GM23338 (cell line): ENCODE measurements at places on chromosomes 11 and 22.

DNA sequence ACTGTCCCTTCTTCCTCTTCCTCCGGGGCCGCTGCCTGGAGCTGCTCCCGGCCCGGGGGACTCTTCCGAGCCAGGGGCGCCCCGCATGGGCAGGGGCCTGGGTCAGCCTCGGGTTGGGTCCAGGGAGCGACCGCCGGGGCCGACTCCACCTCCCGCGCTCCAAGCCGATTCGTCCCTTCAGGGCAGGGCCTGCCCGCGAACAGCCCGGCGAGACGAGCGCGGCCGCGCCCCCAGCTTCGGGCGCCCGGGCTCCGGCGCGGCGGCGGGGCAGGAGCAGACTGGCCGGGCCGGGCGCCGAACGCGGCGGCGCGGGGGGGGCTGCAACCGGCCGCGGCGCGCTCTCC is at the start of gene LARGE1:
Gene LARGE1 (minus strand): TSS at position 280 of the 344 bp plus-strand sequence.
- DNase-seq = peak; percentile 54

DNA sequence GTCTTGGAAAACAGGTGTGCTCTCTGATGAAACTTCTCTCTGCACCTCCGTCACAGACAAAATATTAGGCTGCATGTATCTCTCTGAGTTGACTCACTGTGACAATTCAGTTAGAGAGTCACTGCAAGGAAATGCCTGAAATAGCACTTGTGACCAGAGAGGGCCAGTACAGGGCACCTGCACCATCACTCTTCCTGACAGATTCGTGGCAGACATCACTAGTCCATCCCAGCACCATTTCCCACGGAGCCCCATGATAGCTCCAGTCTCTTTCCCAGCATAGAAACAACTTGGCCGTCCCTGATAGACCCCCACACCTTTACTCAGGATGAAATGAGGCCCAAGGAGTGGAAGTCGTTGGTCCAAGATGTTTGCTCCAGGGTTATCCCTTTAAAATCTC is 73.3 kb upstream of the ISX start:
- DNase-seq = peak; percentile 49

DNA sequence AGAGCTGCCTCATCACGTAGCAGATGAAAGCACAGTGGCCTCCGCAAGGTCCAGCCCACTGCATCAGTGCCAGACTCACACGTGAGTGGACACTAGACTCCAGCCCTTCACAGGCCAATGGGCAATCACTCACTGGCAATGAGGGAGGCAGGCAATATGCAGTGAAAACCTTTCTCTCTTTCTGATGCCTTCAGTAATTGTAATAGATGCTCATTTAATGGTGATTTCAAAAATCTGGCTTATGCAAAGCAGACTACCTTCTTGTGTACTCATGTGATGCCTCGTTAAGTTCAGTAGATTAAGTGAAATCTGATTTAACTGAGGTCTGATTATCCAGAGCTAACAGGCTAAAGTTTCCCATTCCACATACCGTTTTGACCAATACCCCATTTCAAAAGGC is 546.9 kb downstream of the MIAT start:
- no peak for DNase-seq

GRCh38 chr11:65884716-65885092 is 3.6 kb downstream of the FIBP start:
- DNase-seq = peak; percentile 83

DNA sequence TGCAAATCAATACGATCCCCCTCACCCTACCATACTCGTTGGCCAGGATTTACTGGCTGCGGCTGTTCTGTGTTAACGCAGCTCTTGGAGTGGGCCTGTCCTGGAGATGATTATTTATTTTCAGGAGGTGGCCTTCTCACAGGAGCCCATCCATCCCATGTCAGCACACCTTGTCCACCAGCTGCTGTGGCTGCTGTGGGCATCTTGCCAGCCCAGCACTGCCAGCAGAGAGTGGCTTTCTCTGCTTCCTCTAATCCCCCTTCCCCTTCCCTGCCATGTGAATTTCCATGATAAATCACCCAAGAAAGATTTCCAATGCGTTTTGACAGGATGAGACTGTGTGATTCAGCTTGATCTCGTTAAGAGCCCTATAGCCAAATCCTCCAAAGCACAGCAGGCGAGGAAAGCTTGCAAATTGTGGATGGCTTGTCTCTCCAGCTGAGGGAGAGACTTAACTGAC is 309.1 kb upstream of the C11orf87 start:
- no peak for DNase-seq

DNA sequence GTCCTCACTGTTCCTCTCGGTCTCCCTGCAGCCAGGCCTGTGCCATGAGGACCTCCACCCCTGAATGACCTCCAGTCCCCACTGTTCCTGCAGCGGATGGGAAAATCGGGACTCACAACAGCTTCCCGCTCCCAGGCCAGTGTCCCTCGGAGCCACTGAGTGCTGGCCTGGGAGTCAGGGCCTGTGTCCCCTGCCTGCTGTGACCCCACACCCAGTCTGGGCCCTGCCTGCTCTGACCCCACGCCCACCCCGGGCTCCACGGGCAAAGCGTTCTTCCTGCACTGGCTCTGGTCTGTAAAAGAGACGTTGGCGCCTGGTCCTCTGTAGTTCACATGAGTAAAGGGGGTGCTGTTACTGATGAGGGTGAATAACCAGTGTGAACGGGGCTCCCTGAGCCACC is 73.0 kb upstream of the SHISAL1 start:
- no peak for DNase-seq
